Activated T-helper 1 cell treated with anti-CD3 and anti-CD28 coated beads, Interleukin-2, amount 50 U/mL, for 16 hours (primary cell): ENCODE measurements at places on chromosomes 7 and 10.

GRCh38 chr7:13152755-13153154 lies 465.3 kb downstream of the ARL4A start:
- no peak for DNase-seq

GRCh38 chr10:108410236-108410635 lies 1245.7 kb upstream of the SORCS1 start:
- no peak for DNase-seq

DNA sequence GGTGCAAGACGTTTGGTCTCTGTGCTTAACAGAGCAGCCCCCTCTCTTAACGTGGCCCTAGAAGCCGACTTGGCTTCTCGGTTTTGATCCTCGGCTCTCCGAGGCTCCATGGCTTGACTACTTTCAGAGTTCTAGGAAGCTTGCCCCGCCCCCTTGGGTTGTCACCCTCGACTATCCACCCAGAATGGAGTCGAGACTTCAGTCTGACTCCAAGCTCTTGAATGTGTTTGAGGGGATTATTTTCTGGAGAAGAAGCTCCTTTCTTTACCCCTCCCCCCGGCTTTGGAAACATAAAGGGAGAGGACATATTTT lies 448 bp downstream of the SEC24C start:
- peak; percentile 23 for DNase-seq

DNA sequence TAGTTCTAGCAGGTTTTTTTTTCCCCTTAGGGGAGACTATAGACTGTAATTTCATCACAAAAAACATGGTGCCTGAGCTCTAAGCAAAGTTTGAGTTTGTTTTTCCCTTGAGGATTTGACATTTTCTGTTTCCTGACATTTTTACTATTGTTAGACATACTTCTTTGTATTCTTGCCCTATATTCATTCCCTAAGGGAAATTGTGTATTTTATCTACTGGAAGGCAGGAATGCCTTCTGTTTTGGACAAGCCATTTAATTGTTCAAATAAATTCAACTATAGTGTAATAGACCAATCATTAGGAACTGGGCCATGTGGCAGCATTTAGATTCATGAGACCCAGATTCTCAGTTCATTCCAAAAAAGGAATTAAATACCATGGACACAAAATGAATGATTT lies 335.0 kb downstream of the EXOC4 start:
- no peak for DNase-seq

DNA sequence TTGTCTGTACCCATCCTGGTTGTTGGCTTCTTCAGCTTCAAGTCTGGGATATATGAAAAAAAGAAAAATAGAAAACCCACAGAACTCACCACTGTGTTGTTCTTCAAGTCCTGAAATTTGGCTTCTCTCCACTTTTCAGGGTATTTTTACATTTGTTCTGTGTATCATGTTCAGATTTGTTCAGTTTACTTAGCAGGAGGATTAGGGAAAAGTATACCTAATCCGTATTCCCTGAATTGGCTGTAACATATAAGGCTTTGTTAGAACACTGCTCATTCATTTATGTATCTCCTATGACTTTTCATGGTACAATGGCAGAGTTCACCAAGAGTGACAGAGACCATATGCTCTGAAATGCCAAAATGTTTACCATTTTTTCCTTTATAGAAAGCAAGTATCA lies 146.9 kb downstream of the PTN start:
- DNase-seq, result no peak

DNA sequence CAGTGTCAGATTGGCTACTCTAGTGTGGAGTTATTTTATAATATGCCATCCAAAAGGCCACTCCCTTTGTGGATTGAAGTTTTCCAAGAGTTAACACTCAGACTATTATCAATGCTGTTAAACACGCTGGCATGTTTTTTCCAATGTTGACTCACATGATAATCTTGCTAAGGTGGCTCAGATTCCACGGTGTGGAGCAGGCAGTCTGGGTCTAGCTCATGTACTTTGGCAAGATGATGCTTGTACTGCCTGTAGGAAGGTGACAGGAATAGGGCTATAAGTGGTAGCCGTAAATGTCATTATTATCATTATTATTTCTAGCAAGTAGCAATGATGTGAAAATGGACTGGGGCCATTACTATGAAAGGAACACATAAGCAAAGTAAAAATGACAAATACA lies 79.4 kb upstream of the TBX20 start:
- no peak for DNase-seq

GRCh38 chr7:93043385-93043985 lies 74.3 kb downstream of the SAMD9 start:
- no peak for DNase-seq

DNA sequence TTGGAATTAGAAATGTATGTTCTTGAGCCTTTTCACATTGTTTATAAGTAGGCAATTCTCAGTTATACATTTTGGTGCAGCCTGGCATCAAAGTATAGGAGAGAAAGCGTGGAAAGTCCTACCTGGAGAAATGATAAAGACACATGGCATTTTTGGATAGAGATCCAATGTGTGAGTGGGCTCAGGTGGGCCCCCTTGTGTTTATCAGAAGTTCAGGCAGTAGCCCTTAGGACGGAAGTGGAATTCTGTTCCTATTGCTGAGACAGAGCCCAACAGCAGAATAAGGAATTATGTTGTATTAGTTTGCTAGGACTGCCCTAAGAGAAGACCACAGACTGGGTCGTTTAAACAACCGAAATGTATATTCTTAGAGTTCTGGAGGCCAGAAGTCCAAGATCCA lies 85.2 kb upstream of the AMPH start:
- DNase-seq, result no peak

DNA sequence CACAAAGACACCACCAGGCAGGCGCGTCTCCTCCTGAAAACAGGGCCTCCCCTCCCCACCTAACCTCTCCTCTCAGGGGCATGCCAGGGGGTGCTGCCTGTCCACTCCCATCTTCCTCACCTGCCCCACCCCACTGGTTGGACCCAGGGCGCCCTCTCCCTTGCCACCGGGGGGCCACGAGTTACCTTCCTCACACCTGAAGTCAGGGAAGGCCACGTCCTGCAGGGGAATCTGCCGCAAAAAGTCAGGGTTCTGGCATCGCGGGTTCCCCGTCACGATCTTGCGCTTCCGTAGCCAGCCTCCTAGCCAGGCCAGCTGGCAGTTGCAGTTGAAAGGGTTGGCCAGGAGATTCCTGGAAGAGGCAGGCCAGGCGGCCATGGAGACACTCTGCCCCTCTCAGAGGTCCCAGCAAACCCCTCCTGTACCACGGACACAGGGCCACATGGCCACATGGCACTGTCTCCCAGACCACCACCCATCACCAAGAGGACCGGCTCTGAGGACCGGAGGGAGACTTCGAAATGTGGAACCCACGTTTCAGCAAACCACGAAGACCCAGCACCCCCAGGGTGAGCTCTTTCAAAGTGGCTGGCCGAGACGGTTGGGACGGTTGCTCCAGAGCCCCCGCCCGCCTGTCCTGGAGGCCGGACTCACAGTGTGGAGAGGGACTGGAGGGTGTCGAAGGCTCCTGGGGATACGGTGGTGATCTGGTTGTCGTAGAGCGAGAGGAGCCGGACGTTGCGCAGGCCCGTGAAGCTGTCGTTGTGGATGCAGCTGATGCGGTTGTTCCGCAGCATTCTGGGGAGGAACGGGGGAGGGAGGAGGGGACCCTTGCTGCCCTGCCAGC lies 142.8 kb downstream of the SLIT1 start:
- DNase-seq, result no peak

DNA sequence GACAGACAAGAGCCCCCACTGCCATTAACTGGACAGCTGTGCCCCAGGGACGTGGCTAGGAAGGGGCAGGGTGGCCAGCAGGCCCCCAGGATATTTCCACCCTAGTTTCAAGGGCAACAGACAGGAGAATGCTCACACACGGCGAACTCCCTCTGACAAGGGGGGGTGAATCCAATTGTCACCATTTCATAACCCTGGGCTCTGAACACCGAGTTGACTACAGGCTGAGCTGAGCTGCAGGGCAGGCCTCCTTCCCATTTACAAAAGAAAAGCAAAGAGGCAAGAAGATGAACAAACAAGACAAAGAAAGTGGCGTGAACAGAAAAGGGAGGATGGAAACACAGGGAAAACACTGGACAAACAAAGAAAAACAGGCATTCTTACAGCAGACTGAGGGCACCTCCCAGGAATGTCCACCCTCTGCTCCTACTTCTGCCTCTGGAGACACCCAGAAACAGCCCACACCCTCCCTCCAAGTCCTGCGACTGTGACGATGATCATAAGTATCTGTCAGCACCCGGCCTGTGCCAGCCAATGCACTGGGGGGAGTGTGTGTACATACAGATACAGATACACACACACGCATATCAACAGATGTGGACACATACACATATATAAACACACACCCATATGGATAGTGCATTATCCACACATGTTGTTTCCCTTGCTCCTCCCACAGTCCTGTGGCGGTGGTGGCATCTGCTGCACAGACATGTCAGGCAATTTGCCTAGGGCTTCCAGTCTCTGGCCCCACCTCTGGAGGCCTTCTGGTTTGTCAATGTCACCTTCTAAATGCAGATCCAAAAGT lies 66.2 kb downstream of the FAM53B start:
- no peak for DNase-seq

DNA sequence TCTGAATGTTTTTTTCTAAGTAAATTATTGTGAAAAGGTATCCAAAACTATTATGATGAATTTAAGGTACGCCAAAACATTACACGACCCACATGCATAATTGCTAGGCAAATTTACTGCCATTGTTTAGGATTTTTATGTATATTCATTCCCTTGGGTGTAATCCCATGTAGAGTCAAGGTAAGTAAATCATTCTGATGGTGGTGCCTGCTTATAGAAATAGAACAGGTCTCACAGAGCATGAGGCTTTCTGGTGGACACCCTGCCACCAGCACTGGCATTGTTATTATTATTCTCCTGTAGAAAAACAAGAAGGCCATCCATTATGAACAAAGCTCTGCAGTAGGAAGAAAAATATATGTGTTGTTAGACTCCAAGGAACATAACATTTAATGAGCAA lies 111.7 kb upstream of the ZNF804B start:
- DNase-seq, result no peak

DNA sequence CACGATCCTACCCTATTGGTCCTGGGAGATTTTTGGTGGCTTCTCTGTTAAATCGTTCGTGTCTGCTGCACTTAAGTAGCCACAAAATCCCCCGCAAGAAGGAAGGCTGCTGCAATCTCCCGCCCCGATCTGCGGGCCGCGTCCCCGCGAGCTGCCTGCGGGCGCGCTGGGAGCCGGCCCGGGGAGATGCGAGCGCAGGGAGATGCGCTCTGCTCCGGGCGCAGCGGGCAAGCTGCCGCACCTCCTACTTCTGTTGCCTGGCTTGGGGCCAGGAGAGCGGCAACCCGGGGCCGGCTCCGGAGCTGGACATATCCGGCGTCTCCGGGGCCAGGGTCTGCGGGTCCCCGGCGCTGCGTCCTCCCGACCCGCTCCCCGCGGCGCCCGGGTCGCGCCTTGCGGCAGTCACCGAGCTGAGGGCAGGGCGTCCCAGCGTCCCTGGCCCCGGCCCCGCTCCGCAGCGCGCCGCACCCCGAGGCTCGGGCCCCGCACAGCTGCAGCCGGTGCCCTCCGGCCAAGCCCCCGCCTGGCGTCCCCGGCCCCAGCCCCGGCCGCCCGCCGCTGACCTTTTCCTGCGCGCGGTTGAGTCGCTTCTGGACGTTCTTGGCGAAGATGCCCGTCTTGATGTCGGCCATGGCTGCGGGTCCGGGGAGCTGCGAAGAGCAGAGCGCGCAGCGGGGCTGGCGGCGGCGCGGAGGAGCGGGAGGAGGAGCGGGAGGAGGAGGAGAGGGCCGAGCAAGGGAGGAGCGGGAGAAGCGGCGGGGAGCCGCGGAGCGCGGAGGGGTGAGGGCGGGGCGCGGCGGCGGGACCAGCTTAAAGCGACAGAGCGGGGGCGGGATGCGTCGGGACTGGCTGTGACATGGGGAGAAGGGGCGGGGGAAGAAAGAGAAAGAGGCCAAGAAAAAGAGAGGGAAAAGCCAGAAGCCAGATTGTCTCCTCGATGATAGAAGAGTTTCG lies at the start of gene AMPH:
Gene AMPH (minus strand): TSS at position 654 of the 954 bp plus-strand sequence. CDS start 22 bp downstream, at position 632.
- DNase-seq, result no peak

DNA sequence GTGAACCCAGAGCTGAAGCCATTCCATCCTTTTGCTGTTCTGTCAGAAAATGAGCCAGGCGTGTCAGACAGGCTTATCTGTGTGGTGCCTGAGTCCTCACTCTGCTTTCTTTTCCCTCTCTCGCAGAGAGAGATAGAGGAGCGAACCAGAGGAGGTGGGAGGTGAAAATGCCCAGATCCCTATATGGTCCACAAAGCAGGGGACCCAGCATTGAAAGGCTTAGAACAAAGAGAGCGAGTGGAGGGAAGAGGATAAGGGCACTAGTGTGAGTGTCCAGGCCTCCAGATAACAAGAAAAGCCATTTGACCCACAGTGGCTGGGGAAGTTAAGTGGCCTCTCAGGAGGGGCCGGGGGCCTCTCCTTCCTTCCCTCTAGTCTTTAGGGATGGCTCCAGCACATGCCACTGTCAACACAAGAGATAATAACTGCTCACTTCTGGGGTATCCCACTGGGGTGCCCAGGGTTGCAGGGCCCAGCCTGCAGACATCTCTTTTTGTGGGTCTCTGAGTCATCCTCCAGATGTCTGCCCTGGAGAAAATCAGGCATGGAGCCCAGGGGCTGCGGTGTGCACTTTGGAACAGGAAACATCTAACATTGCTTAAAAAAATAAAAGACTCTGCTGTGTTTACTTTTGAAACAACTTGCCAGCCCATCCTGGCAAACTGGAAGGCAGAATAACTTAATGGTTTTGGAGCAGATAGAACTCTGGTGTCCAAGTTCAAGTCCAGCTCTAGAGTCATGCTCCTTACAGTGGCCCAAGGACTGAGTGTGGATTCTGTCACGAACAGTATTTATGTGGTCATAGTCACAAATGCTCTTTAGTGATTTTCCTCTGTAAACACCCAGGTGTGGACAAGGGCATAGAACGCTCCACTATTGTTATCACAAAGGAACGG lies 189.5 kb downstream of the CXCL12 start:
- no peak for DNase-seq

DNA sequence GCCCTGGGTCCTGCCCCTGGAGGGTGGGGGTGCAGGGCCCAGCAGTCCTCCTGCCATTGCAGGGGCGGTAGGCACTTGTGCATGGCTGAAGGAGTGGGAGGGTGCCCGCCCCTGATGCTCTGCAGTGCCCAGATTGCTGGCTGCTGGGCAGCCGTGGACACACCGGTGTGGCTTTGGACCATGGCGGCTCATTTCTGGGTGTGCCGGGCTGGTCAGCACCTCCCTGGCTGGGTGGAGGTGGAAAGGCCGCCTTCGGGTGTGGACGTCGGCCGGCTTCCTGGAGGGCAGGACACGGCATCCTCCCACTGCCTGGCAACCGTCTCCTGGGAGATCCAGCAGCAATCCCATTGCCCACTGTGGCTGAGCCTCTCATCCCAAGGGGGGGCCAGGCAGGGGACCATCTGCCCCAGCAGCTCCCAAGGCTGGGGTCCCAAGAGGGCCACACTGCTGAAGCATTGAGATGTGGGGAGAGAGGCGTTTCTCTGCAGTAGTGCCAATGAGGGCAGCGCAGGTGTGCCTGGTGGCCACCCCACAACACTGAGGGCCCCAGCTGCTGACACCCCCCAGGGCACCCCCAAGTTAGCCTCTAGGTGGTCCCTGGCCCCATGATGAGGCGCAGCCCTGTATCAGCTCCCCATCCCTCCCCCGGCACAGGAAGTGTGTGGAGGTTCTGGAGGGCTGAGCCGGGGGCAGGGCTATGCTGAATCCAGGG lies 12.9 kb downstream of the TTYH3 start:
- DNase-seq, result no peak

- no peak for DNase-seq
Observed at GRCh38 chr10:110355141-110355831, 50.6 kb upstream of the SMNDC1 start.
